ENCODE measurements at places on chromosomes 4 and X.

GRCh38 chr4:2015008-2015407 is 6.2 kb upstream of the NELFA start:
- DNase-seq, result no peak

DNA sequence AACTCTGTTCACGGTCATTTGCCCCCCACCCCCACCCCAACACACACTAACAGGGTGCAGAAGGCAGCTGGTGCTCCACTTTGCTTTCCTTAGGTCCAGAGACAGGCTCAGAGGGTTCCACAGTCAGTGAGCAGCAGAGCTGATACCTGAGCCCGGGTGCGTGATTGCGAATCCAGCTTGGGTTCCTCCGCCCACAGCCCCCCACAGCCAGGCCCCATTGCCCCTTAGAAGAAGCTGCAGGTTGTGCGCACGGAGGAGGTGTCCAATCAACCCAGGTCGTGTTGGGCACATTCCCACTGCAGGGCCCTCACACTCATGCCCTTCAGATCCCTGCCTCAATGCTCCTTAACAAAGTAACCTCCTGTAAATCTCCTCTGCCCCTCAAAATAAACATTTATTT is 85.0 kb downstream of the WFS1 start:
- DNase-seq, result no peak

- DNase-seq, result no peak
These were observed 8.3 kb upstream of the GRPEL1 start for GRCh38 chr4:7075962-7076695.

GRCh38 chr4:120808475-120809141 is 113.9 kb downstream of the PRDM5 start:
- DNase-seq, result no peak

GRCh38 chr4:73499996-73500765 is 18.6 kb downstream of the AFM start:
- DNase-seq, result no peak

GRCh38 chr4:113404167-113404571 is 354.7 kb downstream of the ANK2 start:
- DNase-seq, result no peak

GRCh38 chr4:82648356-82648755 is 86.6 kb upstream of the TMEM150C start:
- no peak for DNase-seq

DNA sequence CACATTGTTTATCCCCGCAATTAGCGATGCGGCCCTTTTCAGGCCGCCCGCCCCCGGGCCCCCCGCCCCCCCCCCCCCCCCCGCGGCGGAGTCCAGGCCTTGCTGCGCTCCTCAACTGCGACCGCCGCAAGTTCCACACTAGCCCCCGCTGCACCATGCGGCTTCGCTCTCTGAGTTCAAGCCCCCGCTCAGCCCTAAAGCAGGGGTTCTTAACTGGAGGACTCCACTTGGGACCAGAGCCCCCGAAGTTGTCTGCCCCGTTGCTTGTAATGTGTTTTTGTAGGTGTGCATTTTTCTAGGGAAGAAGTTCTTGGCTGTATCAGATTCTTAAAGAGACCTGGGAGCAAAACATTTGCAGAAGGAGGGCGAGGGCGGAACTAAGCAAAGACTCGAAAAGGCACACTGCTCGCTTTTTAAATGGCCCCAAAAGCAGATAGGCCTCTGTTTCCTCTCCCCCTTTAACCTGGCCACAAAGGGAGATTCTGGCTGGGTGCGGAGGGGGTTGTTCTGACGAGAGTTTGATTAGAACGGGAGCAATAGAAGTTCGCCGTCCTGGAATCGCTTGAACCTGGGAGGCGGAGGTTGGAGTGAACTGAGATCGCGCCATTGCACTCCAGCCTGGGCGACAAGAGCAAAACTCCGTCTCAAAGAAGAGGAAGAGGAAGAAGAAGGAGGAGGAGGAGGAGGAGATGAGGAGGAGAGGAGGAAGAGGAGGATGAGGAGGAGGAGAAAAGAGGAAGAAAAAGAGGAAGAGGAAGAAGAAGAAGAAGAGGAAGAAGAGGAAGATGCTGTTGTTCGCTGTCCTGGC is 2.3 kb upstream of the MSX1 start:
- no peak for DNase-seq

DNA sequence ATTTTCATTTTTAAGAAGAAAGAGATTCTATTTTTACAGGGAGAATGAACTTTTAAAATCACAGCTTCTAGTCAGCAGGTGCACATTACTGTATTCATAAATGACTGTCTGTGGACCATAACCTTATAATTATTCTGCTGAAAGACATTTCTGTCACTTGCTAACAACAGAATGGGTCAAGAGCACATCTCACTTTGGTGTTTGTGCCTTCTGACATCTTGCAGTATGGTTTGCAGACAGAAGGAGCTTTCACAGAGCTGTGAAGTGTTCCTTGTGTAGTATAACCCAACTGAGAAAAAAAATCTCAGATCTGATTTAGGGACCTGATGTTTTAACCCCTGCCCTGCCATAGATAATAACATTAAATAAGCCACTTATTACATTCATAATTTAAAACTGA is 131.4 kb upstream of the CTSO start:
- DNase-seq, result no peak

- no peak for DNase-seq
These were observed 184.4 kb downstream of the SH2D1A start for GRCh38 chrX:124530803-124531202.

GRCh38 chrX:129984111-129984958 is 1.9 kb downstream of the BCORL1 start:
- no peak for DNase-seq

DNA sequence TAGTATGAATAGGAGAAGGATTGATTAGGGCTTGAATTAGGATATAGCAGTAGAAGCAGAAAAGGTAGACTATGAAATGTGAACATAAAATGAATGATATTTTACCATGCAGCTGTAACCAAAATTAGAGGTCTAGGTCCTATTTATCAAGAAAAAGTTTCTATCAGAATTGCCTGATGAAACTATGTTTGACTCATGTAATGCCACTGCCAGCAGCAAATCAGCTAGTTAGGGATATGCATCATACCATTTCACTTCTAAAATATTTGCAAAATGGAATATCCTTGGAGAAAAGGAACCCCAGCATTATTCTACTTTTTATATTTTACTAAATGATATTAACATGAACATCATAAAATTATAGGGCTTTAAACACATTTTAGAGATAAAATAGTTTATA is 188.4 kb downstream of the WDFY3 start:
- no peak for DNase-seq

DNA sequence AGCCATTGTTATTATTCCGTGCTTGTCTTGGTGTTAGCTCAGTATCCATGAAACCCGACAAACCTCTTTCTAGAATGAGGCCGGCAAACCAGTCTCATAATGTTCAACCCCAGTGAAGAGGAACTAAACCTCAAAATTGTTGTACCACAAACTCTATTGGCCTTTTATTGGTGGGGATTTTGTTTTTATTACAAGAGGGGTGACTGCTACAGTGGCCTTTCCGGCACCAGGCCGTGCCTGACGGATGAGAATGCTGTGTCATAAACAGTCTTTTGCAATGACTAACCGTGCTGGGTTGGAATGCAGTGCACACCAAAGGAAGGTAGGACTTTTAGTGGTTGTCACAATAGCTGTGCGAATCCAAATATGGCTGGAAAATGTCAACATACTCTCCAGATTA is 60.8 kb downstream of the SHROOM2 start:
- DNase-seq, result no peak

- no peak for DNase-seq
These were observed 33.5 kb upstream of the RASSF6 start for GRCh38 chr4:73653695-73654106.

GRCh38 chr4:168162604-168163003 is 70.3 kb downstream of the ANXA10 start:
- no peak for DNase-seq

- DNase-seq, result no peak
These were observed 1.2 kb upstream of the ZNF827 start for GRCh38 chr4:145939856-145940255.

- no peak for DNase-seq
These were observed 18.6 kb upstream of the UBA1 start for GRCh38 chrX:47174846-47175587.

DNA sequence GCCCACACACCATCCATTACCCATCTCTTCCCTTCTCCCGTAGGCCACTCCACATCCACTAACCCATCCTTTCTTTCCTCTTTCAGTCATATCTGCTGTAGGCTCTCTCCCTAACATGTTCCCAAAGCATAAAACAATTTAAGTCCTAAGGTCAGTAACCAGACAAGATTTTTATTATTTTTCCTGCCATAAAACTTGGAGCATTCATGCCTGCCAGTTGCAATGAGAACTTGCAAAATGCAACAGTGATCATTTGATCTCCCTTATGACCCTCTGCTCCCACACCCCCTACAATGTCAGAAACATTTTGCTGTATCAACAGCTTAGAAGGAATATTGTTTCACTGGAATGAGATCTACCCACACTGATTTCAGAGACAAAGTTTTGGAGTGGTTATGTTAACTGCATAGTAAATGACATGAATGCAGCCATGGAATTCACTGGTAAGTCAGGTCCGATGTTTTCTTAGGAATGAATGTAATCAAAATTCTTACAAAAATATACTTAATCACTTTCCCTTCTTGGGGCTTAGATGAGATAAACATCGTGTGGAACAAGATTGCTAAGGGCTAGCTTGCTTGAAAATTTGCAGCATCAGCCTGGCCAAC is 5.7 kb downstream of the NIPAL1 start:
- DNase-seq, result no peak

- no peak for DNase-seq
These were observed 27.4 kb downstream of the TMPRSS11A start for GRCh38 chr4:67935888-67936287.

- DNase-seq, result no peak
These were observed 33.0 kb downstream of the GALNTL6 start for GRCh38 chr4:171846232-171846631.

- no peak for DNase-seq
These were observed 734 bp downstream of the STOX2 start for GRCh38 chr4:183905593-183906488.

GRCh38 chrX:155028129-155028528 is 1.5 kb downstream of the FUNDC2 start:
- DNase-seq, result no peak

GRCh38 chrX:25433307-25433706 is 417.5 kb upstream of the ARX start:
- DNase-seq, result no peak

DNA sequence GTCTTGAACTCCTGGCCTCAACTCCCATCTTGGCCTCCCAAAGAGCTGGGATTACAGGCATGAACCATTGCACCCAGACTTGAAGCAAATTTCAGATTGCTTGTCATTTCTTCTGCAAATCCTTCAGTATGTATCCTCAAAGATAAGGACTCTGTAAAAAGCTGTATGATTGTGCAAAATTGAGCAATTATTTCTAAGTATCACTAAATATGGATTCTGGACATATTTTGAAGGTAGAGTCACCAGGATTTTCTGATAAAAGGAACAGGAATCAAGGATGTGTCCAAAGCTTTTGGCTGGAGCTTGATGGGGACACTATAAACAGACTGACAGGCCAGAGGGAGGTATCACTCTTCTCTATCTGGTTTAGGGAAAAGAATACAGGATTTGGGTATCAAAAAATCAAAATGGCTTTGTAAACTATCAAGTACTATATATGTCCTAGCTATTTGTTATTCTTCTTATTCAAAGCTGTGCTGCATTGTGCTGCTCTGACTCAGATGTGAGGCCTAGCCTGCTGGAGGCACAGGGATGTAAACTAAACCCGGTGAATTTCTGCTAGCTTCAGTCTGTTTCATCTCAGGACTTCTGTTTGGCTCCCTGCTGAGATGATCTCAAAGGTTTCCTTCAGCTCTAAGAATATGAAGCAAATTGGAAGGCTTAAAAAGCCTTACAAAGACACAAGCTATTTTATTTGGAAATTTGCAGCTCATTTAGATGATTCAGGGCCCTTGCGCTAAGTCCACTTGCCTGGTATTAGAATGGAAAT is 8.3 kb downstream of the RPS4X start:
- no peak for DNase-seq

- DNase-seq, result no peak
These were observed 53.7 kb downstream of the GPM6A start for GRCh38 chr4:175758050-175759024.

GRCh38 chrX:25096522-25097045 is 80.8 kb upstream of the ARX start:
- no peak for DNase-seq

DNA sequence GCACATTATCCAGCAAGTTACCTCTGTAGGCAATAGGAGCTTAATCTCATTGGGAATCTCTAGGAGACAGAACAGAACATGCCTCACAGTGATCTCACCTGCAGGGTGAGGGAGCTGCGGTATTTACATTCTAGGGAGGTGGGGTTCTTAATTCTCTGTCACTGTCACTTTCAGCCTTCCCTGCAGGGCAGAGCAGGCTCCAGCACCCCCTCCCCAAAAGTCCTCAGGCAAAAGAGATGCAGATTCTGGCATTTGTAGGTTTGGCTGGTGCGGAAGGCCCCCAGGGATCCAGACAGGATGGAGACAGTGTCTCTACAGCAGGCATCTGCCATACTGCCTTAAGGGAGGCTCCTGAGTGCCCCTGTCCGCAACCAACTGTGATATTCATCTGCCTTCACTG is 166.4 kb upstream of the ATP6AP2 start:
- DNase-seq, result no peak

GRCh38 chrX:16711893-16712547 is 449 bp downstream of the CTPS2 start:
- no peak for DNase-seq

DNA sequence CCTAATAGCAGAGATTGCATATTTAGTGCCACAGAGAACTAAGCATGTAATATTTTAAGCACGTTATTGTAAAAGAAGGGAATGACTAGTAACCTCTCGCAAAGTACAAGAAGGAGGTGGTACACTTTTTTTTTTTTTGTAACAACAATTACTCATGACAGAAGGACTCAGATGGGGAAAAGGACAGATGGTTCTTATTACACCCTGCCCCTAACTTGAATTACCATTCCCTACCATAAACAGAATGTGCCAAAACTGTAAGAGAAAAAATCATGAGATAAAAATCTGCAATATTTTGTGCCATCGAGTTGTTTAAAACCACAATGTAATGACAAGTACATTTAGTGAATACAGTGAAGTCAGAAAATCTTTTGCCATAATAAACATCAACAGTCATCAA is 33.0 kb upstream of the RAPGEF2 start:
- no peak for DNase-seq

DNA sequence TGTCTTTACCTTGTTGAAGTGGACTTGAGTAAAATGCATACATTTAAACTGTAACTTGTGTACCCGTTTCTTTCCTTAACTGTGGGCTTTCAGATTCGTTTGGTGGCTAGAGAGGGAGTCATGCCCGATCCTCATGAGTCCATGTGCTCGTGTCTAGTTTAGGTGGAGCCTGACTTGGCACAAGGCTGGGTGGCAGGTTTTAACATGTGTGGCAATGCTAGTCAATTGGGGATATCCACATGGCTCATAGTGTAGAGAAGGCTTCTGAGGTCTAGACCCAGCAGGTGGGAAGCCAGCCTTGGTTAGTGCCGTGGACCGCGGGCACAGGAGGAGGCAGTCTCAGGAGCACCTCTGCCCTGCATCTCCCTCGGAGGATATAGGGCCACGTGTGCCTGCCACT is 48.5 kb upstream of the CLCN4 start:
- no peak for DNase-seq
